Cardiac septum (tissue), 1 donor: ENCODE measurements at places on chromosomes 1 and 21. TPM values are rescaled to one million over a fixed set of nuclear protein-coding genes. Genes with fewer than 3 reads are reported as not detected.

CELA3A gene
- total RNA-seq, result not detected

PEAR1 gene
- 5.6 TPM for total RNA-seq

NBPF4 gene
- total RNA-seq, result not detected

OR2T29 gene
- total RNA-seq, result not detected

LCE1E gene
- total RNA-seq, result not detected

SGIP1 gene
- total RNA-seq, result 7.0 TPM

DESI2 gene
- 23.0 TPM for total RNA-seq

RNF186 gene
- total RNA-seq, result not detected

GRCh38 chr1:12179111-12179519, 12.3 kb downstream of the TNFRSF1B start:
- no peak for DNase-seq

- no peak for DNase-seq
Observed at GRCh38 chr1:194295685-194296084, 1109.3 kb upstream of the B3GALT2 start.

- DNase-seq, result no peak
Observed at GRCh38 chr1:15062479-15063099, 91.0 kb upstream of the TMEM51 start.

GRCh38 chr1:7207875-7208646, 422.8 kb downstream of the CAMTA1 start:
- no peak for DNase-seq

DNA sequence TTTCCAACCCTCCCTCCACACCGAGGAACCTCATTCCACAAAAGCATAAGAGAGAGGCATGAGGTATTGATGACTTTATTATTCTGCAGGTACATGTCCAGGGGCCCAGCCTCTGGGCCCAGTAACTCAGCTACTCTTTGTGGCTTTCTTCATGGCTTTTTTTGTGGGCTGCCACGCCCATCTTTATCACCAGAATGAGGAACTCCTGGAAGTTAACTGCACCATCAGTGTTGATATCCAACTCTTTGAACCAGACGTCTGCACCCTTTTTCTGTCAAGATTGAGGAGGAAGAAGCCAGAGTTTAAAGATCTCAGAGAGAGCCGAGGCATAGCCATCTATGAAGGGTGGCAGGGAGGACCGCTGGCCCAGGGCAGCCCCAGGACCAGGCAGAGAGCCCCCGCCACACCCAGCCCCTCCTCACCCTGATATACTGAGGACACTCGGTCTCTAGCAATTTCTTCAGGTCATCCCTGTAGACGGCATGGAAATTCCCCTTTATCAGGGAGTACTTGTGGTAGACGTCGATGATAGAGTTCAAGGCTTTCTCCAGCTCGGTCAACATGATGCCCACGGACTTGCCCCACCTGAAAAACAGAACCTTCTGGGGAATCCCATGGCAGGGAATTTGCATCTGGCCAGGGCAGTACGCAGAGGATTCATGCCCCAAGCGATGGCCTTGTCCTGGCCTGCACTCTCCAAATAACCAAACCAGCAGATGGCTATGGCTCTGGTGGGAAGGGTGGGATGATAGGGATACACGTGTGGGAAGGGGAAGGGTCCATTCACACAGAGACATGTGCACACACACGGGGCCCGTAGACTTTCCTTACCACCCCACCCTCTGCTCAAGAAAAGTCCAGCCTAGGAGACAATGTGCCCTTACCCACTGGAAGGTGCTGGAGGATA, 647 bp downstream of the S100A8 start:
- DNase-seq, result no peak

DNA sequence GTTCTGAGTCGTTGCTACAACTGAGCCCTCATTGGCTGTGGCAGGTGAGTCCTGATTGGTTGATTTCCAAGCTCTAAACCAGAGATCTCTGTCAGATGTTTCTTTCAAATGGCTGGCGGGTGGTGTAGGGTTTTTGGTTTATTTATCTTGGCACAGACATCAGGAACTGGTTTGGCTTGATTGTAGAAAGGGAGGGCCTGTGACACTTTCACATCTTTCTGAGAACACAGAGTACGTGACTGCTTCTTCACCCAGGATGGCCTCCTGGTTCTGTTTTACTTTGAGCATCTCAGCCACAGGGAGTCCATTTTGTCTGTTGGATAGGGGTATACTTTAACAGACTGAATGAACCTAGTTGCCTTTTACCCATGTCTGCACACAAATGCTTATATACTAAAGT, 89.4 kb upstream of the GPR52 start:
- no peak for DNase-seq

DNA sequence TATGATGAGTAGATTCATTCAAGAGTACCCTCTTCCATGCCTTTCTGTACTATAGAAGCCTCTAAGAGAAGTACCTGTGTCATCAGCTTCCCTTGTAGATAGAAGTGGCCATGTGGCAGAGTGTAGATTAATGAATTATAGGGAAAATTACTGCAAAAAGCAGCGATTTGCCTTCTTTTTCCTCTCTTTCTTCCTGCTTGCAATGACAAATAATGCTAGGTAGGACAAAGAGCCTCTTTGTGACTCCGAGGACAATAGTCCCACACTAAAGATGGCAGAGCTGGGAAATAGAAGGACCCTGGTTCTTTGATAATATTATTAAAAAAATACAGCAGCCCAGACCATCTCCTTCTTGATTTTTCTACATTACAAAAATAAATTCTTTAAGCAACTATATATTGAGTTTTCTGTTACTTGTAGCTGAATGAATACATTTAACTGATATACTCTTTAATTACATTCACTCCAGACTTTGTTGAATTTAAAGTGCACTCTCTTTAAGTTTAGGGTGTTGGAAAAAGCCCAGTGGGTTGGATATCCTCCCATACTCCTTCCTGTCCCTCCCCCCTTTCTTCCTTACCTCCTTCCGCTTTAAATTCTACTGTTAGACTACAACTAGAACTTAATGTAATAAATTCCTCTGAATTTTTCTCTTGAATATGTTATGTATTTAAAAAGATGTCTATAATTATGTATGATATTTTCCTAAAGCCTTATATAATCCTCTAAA, 198.2 kb upstream of the APP start:
- no peak for DNase-seq

DNA sequence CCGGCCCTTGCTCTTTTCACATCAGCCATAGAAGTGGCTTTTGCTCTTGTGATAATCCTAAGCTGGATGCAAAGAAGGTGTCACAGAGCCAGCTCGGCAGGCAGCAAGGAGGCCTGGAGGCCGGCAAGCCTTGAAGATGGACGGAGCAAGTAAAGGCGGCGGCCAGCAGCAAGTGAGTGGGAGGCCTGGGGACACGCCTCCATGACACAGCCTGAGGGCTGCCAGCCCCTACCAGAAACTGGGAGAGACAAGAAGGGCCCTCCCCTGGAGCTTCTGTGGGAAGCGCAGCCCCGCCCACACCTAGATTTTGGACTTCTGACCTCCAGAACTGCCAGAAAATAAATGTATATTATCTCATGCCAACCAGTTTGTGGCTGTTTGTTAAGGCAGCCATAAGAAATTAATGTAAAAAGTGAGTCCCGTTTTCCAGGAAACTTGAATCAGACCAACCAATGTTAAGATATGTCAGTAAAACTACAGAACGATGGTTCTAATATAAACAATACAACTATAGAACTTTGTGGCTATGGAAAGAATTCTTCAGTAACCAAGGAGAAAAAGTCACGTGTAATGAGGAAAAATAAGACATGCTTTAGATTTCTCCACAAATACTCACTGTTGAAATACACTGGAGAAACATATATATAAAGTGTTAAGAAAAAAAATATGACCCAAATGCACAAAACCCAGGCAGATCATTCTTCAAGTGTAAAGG, 49.9 kb downstream of the BACE2 start:
- no peak for DNase-seq

GRCh38 chr1:165851034-165851658, 23.7 kb downstream of the UCK2 start:
- no peak for DNase-seq

DNA sequence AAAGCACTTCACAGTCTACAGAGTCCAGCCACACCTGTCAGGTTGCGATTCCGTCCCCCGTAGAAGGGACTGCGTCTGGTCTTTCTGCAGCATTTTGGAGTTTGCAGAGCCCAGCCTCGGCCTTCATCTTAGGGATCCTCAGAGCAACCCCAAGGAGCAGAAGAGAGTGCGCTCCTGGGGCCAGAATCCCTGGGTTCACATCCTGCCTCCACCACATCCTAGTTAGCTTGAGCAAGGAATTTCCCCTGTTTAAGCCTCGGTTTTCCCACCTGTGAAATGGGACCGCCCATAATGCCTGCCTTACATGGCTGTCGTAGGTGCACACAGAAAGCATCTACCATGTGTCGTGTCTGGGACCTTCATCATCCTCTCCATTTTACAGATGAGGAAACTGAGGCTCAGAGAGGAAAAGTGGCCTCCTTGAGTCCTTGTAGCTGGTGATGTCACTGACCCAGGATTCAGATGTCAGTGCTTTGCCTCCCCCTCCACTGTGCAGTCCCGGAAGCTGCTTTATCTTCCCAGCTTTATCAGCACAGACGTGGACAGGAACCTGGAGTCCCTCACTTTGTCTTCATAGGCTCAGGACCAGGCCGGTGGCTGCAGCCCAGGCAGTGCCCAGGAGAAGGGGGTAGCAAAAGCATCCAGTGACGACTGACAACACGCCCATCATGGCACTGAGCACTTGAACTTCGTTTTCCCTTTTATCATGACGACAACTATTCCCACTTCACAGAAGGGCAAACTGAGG, 438.5 kb downstream of the MATN1 start:
- peak; percentile 43 for DNase-seq

DNA sequence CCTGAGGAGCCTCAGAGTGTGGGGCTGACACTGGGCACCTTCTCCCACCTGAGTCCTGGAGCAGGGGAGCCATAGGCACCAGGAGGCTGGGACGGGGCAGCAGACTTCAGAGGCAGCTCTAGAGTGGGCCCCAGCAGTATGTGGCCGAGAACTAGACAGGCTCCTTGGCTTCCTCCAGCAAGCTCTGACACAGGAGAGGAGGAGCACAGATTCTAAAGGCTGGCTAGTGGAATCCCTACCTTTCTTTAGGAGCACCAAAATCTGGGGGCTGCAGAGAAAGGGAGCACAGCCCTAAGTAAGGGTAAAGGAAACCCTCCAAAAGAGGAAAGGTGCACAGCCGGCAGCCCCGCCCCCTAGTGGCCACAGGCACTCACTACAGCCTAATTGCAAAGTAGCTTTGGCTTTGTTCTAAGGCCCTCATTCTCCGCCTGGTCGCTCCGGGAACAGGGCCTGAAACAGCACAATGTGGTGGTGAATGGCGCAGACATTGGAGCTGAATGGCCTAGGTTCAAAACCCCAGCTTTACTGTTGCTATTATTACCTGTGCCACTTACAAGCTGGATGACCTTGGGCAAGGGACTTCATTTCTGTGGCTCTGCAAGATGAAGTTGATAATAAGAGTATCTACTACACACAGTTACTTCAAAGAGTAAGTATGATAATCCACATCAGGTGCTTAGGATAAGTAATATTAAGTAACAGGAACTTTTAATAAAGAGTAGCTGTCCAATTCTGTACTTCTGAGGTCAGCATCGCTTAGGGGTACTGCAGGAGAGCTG, 8.8 kb upstream of the GUCA2A start:
- DNase-seq, result peak; percentile 87

- no peak for DNase-seq
Observed at GRCh38 chr1:189429610-189430009, 1048.1 kb downstream of the BRINP3 start.

- DNase-seq, result no peak
Observed at GRCh38 chr1:230117694-230118093, 50.7 kb downstream of the GALNT2 start.

DNA sequence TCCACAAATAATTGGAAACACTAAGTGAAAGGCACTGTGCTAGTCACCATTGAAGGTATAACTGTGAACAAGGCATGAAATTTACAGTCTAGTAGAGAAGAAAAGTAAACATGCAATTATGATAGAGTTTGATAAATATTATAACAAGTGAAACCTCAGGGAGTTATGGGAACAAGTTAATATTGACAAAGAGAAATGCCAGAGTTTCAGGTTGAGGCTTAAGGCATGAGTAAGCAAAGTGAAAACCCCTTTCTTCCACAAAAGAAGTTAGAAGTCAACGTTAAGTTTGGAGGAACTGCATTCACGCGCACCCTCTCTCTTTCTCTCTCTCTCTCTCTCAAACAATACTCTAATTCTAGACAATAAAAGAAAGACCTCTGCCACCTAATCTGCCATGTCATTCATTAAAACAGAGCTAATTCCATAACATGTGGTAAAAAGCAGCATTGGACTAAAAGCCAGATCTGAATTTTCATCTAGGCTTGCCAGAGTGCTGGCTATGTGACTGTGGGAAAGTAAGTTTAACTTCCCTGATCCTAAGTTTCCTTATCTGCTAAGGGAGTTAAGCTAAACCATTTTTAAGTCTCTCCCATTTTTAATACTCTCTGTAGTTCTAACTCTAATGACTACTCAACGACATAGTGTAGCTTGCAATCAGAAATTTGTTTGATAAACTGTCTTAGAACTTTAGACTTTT, 22.0 kb downstream of the SLC44A5 start:
- DNase-seq, result no peak

GRCh38 chr1:201104141-201104540, 8.1 kb downstream of the CACNA1S start:
- DNase-seq, result no peak

GRCh38 chr1:18657506-18658201, 27.0 kb downstream of the PAX7 start:
- no peak for DNase-seq

- no peak for DNase-seq
Observed at GRCh38 chr1:245079021-245079609, 75.7 kb upstream of the KIF26B start.

- no peak for DNase-seq
Observed at GRCh38 chr1:243786531-243786930, 63.5 kb downstream of the AKT3 start.

DNA sequence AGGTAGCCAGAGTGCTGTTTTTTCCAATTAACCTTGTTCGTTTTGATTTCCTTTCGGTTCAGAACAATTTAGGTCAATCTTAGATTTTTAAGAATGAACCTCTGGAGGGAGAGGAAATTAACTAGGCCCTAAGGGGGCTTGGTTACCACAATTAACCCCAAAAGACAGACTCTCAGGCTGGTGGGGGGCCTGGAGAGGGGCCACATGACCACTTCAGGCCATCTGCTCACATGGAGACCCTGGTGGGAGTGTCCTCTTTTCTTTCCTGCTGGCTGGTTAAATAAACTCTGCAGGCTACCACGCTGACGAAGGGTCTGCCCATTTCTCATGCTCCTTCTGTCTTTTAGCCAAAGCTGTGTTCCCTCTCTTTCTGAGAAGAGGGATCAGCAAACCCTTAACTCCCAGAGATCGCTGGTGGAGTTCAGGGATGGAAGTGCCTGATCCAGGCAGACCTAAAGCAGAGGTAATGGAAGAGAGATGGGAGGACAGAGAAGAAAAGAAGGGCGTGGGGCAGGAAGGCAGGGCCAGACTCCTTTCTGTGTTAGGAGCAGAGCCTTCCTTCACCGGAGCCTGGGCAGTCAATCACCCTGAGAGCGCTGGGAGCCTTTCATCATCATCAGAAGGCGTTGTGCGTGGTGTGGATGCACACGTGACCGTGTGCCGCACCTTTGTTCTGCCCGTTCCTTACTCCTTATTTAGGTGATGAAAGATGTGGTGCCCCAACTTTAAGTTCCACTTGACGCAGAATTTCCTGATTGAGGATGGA, 58.5 kb downstream of the KIF26B start:
- DNase-seq, result peak; percentile 60

- DNase-seq, result no peak
Observed at GRCh38 chr1:26163684-26164035, 4.8 kb downstream of the FAM110D start.
